NCI-H2171 (cell line): ENCODE measurements at places on chromosomes 7 and 10.

DNA sequence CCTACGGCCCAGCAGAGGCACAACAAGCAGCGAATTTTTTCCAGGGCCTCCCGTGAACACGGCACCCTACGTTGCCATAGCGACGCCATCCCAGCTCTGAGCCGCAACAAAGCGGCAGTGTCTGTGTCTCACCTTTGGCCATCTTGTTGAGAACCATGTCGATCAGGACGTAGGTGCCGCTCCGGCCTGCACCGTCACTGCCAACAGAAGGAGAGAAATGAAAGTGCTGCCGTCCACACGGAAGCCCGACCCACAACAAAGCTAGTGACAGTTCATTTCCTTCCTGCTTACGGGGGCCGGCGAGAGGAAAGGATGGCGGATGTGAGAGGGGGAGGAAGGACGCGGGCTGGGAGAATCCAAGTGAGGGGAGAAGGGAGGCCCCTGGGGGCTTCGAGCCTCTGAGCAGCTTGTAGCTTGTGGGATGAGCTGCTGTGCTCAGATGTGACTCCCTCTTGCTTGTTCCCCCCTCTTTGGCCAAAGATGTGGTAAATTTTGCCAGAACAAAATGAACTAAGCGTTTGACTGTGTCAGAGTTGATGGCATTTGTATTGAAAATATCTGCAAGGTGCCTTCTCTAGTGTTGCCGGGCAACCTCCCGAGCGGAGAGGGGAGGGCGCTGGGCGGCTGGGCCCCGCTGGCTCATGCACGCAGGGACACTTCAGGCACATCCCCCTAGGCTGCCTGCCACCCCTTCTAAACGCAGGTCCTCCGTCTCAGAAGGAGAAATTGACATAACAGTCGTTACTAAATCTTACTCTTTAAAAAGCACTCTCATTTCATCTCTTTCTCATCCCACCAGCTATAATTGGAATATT lies 232.2 kb downstream of the DNAJB6 start:
- no peak for DNase-seq

DNA sequence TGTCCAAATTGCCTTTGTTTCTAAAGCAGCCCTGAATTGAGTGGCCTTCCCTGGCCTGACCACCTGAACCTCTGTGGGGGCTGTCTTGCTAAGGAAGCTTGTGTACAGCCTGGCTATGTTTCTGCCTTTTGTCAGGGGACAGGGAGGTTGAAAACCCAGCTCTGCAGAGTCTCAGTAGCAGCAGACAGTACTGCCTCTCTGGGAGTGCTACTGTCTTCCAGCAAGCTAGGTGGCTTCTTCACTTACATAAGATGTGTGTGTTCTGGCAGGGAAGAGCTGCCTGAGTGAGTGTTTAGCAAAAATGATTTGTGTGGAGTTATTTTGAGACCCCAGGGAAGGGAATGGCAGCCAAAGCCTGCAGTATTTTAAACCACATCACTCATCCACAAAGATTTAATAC lies 57.4 kb downstream of the LRRC4 start:
- DNase-seq: no peak

GRCh38 chr10:14333606-14334005 lies 2.9 kb upstream of the FRMD4A start:
- DNase-seq: no peak

DNA sequence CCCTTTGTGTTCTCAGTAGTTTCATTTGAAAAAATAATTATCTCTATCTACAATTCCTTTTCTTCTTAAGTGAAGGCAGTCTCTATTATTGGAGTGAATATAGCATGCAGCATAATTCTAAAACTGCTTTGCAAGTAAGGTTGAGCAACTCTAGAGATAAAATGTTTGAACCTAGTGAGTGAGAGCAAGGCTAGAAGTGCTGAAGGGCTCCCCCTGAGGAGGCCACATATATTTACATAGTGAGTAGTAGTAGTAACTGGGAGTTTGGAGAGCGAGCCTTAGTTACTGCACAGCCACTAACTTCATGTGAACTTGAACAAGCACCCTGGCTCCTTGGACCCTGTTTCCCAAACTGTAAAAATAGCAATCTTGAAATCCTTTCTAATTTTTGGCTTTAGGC lies 141.5 kb upstream of the DKK1 start:
- no peak for DNase-seq
